ENCODE measurements at places on chromosomes 7 and 10.

DNA sequence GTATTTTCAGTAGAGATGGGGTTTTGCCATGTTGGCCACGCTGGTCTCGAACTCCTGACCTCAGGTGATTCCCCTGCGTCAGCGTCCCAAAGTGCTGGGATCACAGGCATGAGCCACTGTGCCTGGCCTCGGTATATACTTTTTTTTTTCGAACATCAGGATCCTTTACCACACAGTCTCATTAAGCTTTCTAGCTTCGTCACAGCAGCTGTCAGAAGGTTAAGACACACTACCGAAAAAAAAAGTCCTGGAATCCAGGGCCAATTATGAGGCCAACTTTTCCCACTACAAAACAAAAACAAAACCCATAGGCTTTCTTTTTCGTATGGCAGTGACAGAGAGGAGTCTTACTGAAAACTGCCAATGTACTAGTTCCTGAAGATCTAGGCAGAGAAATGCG, 30.7 kb downstream of the ZC3HC1 start:
- no peak for ATAC-seq

- no peak for ATAC-seq
Measured at GRCh38 chr7:100358027-100358856, at the start of gene PILRB. PILRB (plus strand) TSS chr7:100358117; CDS start chr7:100358303, 186 bp downstream.

DNA sequence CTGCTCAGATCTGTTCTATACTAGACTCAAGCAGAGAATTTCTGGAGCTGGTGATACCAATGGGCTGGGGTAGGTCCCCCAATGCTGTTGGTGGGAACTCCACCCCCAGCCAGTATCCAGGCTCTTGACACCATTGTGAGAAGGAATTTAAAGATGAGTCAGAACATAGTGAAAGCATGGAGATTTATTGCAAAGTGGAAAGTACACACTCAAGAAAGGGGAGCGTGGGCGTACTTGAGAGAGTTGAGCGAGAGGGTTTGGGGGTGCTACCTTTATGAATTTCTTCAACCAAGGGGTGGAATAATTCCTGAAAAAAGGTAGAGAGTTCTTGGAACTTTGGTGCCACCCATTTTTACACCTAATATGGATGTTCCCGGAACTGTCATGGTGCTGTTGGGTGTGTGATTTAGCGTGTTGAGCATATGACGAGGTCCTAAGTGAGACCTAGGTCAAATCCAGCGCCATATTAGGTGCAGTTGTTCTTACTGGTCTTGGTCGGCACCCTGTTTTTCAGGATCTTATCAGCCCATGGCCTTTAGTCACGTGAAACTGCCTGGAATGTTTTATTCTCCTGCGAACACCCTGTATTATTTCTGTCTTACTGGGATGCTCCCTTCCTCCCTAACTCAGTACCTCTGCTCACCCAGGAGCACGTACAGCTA, 122.0 kb upstream of the AHR start:
- ATAC-seq, result no peak

DNA sequence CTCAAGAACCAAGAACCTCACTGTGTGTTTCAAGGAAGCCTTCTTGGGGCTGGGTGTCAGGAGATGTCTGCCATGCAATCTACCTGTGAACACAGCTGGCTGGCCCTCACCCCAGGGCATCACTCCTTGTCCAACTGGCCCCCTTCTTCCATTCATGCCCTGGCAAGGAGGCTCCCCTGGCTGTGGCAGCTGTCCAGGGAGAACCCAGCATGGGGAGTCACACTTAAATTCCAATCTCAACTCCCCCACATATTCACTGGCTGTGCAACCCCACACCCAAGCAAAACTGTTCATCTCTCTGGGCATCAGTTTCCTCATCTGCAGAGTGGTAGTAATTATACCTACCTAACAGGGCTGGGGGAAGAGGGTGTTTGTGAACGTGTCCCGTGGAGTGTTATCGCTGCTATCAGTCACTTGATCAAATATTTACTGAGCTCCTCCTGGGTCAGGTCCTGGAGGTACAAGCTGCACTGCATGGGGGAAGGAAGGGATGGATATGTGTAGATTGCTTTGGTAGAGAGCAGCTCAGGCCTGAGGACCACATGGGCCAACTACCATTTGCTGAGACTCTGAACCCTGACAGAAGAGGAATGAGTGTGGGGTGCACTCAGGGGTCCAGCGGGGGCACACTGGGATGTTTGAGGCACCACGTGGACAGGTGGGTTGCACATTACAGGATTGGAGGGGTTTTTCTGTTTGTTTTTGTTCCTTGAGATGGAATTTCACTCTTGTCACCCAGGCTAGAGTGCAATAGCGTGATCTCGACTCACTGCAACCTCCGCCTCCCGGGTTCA, 2.1 kb upstream of the GPRIN2 start:
- ATAC-seq, result no peak

DNA sequence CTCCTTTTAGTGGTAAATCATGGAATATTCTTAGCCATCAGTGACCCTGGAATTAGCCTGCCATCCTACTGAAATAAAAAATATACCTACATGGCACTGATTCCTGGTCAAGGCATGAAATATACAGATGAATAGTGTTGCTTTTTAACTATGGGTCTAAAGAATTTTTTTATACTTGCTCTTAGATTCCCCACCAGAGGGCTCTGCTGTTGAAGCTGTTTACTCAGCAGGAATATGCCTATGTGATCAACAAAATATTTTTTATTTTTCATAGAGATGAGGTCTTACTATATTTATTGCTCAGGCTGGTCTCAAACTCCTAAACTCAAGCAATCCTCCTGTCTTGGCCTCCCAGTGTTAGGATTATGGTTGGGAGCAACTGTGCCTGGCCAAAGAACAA, 13.5 kb downstream of the ZC3HC1 start:
- ATAC-seq, result no peak

GRCh38 chr10:129786216-129786615, 177.9 kb downstream of the EBF3 start:
- ATAC-seq, result no peak

DNA sequence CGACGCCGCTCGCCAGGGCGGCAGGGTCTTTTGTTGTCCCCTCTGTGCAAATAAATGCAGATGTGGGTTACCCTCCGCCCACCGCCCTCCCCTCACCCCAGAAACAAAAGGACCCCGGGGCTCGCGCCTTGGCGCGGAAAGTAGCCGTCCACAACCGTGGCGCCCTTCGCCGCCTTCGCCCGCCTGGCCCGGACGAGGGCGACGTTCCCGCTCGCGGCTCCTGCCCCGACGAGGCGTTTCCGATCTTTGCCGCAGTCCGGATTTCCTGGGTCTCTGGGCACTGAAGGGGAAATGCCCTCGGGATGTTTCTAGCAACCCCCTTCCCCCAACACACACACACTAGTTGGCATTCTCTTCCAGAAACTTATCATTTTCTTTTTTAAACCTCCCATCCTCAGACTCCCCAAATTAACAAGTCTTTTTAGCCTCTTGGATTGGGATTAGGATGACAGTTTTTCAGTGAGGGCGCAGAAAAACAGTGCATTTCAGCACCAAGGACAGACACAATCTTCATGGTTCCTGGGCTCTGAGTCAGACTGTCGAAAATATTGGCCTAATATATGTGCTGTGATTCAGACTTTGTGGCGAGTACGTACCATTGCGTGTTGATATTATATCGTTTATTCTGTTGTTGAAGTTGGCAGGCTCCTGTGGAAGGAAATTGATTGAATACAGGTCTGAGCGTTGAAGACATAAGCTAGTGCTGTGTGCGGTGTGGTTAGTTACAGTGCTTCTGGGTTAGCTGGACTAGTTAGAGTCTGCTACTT, 771 bp downstream of the PHYHIPL start:
- no peak for ATAC-seq

DNA sequence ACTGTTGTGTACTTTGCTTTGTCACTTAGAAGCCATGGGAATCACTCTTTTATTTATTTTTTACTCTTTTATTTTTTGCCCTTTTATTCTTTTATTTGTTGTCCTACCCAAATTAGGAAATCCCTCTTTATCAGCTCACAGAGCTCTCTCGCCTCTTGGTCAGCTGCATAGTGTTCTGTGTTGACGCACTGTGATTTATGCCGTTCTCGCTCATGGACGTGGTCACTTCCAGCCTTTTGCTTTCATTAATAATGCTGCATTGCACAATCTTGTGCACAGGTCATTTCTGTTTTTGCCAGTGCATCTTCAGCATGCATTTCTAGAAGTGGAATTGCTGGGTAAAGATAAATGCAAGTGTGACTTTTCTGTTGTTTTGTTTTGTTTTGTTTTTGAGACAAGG, 42.3 kb downstream of the FBH1 start:
- ATAC-seq, result no peak

GRCh38 chr7:141698247-141699015, 3.5 kb downstream of the DENND11 start:
- no peak for ATAC-seq

GRCh38 chr7:92039900-92040299, 94.4 kb downstream of the CYP51A1 start:
- ATAC-seq, result no peak

- no peak for ATAC-seq
Measured at GRCh38 chr10:13684252-13684791, 97.6 kb downstream of the PRPF18 start.

GRCh38 chr10:4825868-4826791, at the start of gene AKR1E2:
AKR1E2 (plus strand) TSS chr10:4826207; CDS start chr10:4826325, 118 bp downstream.
- ATAC-seq, result peak; percentile 87

GRCh38 chr7:107563081-107563774, 492 bp downstream of the COG5 start:
- ATAC-seq, result peak; percentile 59

DNA sequence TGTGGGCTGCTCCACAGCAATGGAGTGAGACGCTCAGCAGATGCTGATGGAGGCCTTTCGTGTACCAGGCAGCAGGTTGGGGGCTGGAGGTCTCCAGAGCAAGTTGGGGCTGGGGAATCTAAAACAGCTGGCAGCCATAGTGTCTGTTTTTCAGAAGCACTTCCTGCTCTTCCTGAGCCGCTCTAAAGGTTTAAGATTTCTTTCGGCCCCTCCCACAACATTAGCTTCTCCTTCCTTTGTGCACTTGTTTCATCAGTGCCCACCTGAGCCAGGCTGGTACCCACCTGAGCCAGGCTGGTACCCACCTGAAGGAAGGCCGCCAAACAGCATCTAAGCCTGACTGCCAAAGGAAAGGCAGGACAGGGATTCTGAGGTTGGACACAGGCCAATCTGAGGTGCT, 18.4 kb upstream of the WAPL start:
- ATAC-seq, result no peak

DNA sequence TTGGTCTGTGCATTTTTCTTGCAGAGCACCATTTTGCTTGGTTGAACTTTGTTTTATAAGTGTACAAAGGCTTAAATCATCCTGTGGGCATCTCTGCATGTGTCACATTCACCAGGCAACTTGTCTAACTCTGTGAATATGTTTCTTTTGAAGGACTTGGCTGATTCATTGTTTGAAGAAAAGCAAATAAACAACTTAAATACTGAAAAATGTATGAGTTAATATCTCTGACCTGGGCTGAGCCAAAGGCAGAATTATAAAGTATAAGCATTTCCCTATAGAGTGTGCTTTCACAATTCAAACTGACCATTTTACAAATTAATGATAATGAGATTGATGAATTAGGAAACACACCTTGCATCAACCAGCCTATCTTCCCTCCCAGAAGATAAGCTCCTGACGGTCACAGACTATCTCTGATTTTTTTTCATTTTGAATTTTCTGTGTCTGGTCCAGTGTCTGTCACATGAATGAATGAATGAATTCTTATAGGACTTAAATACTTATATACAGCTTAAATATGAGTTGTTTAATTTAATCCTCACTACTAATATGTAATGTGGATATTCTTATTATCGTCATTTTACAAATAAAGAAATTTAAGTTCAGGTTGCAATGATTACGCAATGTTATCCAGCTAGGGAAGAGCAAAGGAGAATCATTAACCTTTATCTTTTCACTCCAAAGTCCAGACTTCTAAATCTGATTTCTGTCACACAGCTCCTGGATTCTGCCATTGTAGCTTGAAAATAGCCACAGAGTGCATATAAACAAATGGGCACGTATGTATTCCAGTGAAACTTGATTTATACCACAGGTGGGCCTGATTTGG, 182.0 kb upstream of the PHYHIPL start:
- no peak for ATAC-seq

DNA sequence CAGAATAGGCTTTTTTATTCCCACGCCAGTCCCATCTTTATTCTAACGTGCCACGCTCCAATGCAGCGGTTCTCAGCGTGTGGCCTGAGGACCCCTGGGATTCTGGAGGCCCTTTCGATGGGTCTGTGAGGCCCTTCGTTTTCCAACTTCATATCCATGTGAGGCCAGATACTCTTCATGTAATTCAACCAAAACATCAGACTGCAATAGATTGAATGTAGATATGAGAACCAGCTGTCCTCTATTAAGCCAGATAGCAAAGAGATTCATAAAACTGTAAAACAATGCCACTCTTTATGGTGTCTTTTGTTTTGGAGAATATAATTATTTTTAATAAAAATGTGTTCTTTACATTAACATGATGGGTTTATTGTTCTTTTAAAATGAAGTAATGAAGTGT, 53.2 kb upstream of the KMT2C start:
- ATAC-seq, result no peak

DNA sequence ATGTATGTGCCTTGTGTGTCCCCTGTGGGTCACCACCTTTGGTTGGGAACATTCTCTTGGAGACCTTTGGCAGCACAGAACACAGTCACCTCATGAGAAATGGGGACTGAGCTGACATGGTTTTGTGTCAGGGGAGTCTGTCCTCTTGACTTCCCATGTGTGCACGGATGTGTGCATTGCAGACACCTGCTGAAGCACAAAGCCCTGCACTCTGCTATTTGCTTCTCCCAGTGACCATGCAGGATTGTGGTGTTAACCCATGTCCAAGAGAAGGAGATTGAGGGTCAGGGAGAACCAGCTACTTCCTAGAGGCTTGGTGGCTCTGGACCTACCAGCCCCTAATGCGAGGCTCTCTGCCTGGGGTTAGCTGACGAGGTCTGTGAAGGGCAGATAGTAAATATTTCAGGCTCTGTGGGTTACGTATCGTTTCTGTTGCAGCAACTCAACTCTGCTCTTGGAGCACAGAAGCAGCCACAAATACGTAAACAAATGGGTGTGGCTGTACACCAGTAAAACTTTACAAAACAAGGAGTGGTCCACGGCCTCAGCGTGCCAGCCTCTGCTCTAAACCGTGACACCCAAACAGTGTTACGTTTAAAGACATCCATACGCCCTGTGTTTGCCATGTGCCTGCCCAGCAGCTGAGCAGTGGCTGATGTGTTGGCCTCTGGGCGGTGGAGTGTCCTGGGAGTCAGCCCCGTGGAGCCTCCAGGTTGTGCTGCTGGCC, 51.7 kb downstream of the ADCY1 start:
- ATAC-seq, result no peak

- ATAC-seq, result peak; percentile 72
Measured at GRCh38 chr7:99143853-99144672, at the start of gene SMURF1. SMURF1 (minus strand) TSS chr7:99144108; CDS start chr7:99143780, 328 bp downstream.

DNA sequence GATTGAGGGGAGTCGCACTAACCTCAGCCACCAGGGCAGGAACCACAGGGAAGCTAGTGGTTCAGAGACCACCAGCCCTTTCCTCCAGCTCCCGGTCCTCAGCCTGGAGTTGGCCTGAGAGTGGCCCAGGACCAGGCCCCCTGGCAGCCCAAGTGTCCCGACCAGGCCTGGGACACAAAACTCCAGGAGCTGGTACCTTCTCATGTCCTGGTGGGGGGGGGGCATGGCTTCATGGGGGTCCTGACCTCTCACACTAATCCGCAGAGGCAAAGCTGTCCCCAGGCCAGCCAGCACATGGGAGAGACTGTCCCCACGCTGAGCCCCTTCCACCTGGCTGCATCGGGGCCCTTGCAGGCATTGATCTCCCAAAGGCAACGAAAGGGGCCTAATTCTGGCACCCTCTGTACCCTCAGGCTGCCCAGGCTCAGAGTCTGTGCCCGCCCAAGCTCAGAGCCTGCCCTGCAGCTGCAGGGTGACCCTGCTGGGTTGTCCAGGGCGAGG, 28.2 kb downstream of the GPRIN2 start:
- no peak for ATAC-seq
